ENCODE measurements at places on chromosomes 11 and 22. TPM values are rescaled to one million over a fixed set of nuclear protein-coding genes. Genes with fewer than 3 reads are reported as not detected.

ASCL2 gene
- total RNA-seq = not detected

CLDN5 gene
- total RNA-seq = not detected

SCN4B gene
- total RNA-seq = 0.04 TPM

ZFP91 gene
- 48.5 TPM for total RNA-seq

CD44 gene
- 0.02 TPM for total RNA-seq

CCDC116 gene
- 0.33 TPM for total RNA-seq

OR4D5 gene
- not detected for total RNA-seq

C22orf31 gene
- not detected for total RNA-seq

BACE1-AS gene
- 2.0 TPM for total RNA-seq

GRCh38 chr11:7605186-7605943 is 67.9 kb downstream of the CYB5R2 start:
- DNase-seq = peak; percentile 74
- peaks cover 12% of the 10 kb centered on the region for H3K36me3 ChIP-seq
- H3K27ac ChIP-seq = peak overlapping the region; percentile 38
- H3K4me1 ChIP-seq = peaks cover 65% of the 10 kb centered on the region

GRCh38 chr11:1566381-1567051 is 5.6 kb downstream of the DUSP8 start:
- DNase-seq = no peak
- H3K27ac ChIP-seq = no peak overlapping the region
- H3K36me3 ChIP-seq = no peaks in the 10 kb centered on the region
- H3K27me3 ChIP-seq = no peaks in the 10 kb centered on the region
- H3K4me1 ChIP-seq = peaks cover 32% of the 10 kb centered on the region

DNA sequence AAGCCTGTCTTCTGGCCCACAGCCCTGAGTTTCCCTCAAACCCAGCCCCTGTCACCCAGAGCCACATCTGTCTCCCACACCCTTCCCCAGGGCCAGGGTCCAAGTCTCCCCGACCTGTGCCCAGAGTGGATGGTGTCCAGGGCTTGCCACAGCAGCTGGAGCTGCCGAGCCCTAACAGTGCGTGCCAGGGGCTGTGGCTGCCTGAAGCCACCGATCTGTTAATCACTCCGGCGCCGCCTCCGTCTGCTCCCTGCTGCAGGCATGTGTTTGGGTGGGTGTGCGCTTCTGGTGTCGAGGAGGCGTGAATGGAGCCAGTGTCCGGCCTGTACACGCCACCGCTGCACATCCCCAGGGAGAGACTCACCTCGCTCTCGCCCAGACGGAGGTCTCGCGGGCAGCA is 26.1 kb downstream of the SHISAL1 start:
- no peak for DNase-seq
- H3K4me1 ChIP-seq = 0 out of 2 replicates have a peak, but pooled peaks cover 8% of the 10 kb centered on the region
- no peak overlapping the region for H3K4me3 ChIP-seq
- no peak overlapping the region for H3K27ac ChIP-seq
- H3K36me3 ChIP-seq = no peaks in the 10 kb centered on the region

DNA sequence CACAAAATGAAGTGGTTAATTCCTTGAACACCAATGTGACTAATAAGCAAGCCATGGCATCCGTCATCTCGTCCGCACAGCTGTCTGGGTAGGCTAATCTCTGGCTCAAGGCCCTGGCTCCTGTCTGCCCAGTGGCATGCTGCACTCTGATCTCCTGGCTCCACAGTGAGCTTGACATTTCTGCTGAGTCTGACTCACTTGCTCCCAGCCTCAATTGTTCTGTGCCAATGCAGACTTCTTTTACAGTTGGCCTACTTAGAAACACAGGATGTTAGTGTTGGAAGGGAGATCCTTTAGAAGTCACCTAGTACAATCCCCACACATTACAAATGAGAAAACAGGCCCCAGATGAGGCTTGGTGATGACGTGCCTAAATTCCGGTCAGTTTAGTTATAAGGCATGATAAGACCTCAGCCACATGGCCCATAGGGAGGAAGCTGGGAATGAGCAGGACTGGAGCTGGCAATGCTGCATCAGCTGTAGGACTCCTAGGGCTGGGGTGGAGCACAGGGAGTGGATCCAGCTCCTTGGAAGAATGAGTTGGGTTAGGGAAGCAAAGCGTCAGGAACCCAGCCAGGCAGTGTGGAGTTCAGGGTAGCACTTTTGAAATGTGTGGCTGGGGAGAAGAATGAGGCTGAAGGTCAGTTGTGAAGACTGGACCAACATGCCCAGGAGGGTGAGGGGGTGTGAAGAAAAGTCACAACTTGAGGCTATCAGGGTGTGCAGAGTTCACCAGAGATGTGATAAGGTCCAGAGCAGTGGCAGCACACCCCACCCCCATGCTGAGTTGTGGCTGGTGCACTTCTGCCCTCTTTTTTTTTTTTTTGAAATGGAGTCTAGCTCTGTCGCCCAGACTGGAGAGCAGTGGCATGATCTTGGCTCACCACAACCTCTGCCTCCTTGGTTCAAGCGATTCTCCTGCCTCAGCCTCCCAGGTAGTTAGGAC is 70.2 kb upstream of the EED start:
- no peaks in the 10 kb centered on the region for H3K27me3 ChIP-seq
- H3K27ac ChIP-seq = no peak overlapping the region
- peaks cover 40% of the 10 kb centered on the region for H3K4me1 ChIP-seq
- H3K4me3 ChIP-seq = no peak overlapping the region
- H3K36me3 ChIP-seq = no peaks in the 10 kb centered on the region
- DNase-seq = peak; percentile 61

DNA sequence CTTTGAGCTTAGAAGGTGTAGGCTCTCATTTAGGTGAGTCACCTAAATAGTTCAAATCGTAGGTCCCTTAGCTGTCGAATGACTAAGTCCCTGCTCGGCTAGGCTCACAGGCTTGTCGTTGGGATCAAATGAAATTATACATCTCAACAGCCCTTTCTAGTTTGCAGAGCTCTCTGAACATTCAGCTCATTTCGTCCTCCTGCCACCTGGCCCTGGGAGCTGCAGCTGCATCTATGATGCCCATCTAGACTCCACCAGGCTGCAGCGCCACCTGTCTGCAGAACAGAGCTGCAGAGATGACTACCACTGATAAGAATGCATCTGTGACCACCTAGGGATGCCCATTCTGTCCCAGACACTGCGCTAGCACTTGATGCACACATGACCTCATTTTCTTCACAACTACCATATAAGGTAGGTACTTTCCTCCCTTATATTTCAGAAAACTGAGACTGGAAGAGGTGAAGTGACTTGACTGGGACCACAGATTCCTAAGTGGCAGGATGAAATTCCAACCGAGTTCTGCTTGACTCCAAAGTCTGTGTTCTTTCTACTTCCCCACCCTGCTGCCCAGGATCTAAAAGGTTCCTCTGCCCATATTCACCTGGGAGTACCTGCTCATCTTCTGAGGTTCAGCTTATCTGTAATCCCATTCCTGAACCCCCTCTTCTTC is 141.1 kb upstream of the NARS2 start:
- DNase-seq = peak; percentile 57
- no peak overlapping the region for H3K27ac ChIP-seq
- no peak overlapping the region for H3K4me3 ChIP-seq
- no peaks in the 10 kb centered on the region for H3K4me1 ChIP-seq
- no peaks in the 10 kb centered on the region for H3K27me3 ChIP-seq

GRCh38 chr11:70399681-70400112 is 1.4 kb downstream of the CTTN start:
- DNase-seq = peak; percentile 78
- H3K4me3 ChIP-seq = peak overlapping the region; percentile 90
- H3K27me3 ChIP-seq = no peaks in the 10 kb centered on the region
- peaks cover 49% of the 10 kb centered on the region for H3K4me1 ChIP-seq

GRCh38 chr11:18618342-18619025 is 15.7 kb downstream of the SPTY2D1 start:
- peaks cover 5% of the 10 kb centered on the region for H3K4me1 ChIP-seq
- H3K27ac ChIP-seq = no peak overlapping the region
- DNase-seq = no peak
- H3K4me3 ChIP-seq = no peak overlapping the region
- H3K27me3 ChIP-seq = no peaks in the 10 kb centered on the region
- H3K36me3 ChIP-seq = peaks cover 33% of the 10 kb centered on the region

DNA sequence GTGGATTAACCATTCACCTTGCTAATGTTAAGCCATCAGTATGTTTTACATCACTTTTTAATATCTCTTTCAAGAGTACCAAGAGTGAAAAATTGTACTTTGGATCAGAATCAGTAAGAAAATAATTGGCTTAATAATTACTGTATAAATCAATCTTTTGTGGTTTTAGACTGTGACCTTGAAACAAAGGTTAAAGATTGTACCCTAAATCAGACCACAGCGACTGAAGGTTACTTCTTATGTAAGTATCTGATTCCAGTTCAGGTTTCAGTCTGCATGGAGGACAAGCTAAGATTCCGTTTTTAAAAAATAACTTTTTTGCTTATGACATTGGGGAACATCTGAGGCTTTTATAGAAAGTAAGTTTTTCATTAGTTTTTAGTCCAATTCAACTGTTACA is 18.9 kb downstream of the CAT start:
- no peaks in the 10 kb centered on the region for H3K27me3 ChIP-seq

GRCh38 chr22:39182478-39183030 is 30.1 kb upstream of the CBX7 start:
- no peak overlapping the region for H3K4me3 ChIP-seq
- H3K4me1 ChIP-seq = peaks cover 56% of the 10 kb centered on the region
- no peak for DNase-seq
- peaks cover 18% of the 10 kb centered on the region for H3K27me3 ChIP-seq

- peaks cover 16% of the 10 kb centered on the region for H3K36me3 ChIP-seq
- H3K27ac ChIP-seq = peak overlapping the region; percentile 55
- no peak overlapping the region for H3K4me3 ChIP-seq
- H3K4me1 ChIP-seq = peaks cover 31% of the 10 kb centered on the region
- peak; percentile 87 for DNase-seq
These were observed 15.6 kb downstream of the PISD start for GRCh38 chr22:31646186-31647019.

GRCh38 chr11:61834278-61835048 is 6.4 kb downstream of the FADS2 start:
- H3K27ac ChIP-seq = no peak overlapping the region
- peaks cover 25% of the 10 kb centered on the region for H3K4me1 ChIP-seq
- no peaks in the 10 kb centered on the region for H3K27me3 ChIP-seq
- no peaks in the 10 kb centered on the region for H3K36me3 ChIP-seq
- H3K4me3 ChIP-seq = no peak overlapping the region
- DNase-seq = no peak

DNA sequence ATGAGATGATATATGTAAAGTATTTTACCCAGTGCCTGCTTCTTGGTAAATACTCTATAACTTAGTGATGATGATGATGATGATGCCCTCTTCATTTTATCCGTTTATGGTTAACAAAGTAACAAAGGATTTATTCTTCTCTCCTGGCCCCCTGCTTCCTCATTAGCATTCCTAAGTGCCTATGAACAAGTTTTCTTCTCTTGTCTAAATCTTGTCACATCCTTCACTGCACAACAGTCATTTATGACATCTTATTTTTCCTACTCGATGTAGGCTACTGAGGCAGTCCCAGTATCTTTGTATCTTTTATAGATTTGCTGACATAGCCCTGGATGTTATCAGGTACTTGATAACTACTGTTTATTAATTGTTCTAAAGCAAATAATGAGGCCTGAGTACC is 754.4 kb upstream of the ARHGAP42 start:
- DNase-seq = no peak
- no peaks in the 10 kb centered on the region for H3K36me3 ChIP-seq
- H3K27me3 ChIP-seq = no peaks in the 10 kb centered on the region
- no peak overlapping the region for H3K27ac ChIP-seq
- no peak overlapping the region for H3K4me3 ChIP-seq
- H3K4me1 ChIP-seq = no peaks in the 10 kb centered on the region

GRCh38 chr22:25941365-25941960 is 199.5 kb downstream of the MYO18B start:
- no peaks in the 10 kb centered on the region for H3K36me3 ChIP-seq
- no peaks in the 10 kb centered on the region for H3K4me1 ChIP-seq
- no peak for DNase-seq
- H3K27me3 ChIP-seq = peaks cover 1% of the 10 kb centered on the region
- no peak overlapping the region for H3K27ac ChIP-seq

GRCh38 chr11:47659276-47659675 is 16.9 kb upstream of the MTCH2 start:
- H3K27ac ChIP-seq = no peak overlapping the region
- no peak for DNase-seq
- peaks cover 10% of the 10 kb centered on the region for H3K4me1 ChIP-seq
- H3K36me3 ChIP-seq = no peaks in the 10 kb centered on the region
- H3K27me3 ChIP-seq = no peaks in the 10 kb centered on the region

GRCh38 chr11:132549001-132549400 is 983.3 kb downstream of the OPCML start:
- H3K4me3 ChIP-seq = no peak overlapping the region
- no peaks in the 10 kb centered on the region for H3K27me3 ChIP-seq
- H3K27ac ChIP-seq = no peak overlapping the region
- no peak for DNase-seq
- no peaks in the 10 kb centered on the region for H3K36me3 ChIP-seq

- H3K27ac ChIP-seq = no peak overlapping the region
- no peaks in the 10 kb centered on the region for H3K36me3 ChIP-seq
- H3K4me1 ChIP-seq = peaks cover 25% of the 10 kb centered on the region
- DNase-seq = no peak
- H3K4me3 ChIP-seq = no peak overlapping the region
- H3K27me3 ChIP-seq = no peaks in the 10 kb centered on the region
These were observed 4.7 kb downstream of the EHF start for GRCh38 chr11:34625576-34625975.

DNA sequence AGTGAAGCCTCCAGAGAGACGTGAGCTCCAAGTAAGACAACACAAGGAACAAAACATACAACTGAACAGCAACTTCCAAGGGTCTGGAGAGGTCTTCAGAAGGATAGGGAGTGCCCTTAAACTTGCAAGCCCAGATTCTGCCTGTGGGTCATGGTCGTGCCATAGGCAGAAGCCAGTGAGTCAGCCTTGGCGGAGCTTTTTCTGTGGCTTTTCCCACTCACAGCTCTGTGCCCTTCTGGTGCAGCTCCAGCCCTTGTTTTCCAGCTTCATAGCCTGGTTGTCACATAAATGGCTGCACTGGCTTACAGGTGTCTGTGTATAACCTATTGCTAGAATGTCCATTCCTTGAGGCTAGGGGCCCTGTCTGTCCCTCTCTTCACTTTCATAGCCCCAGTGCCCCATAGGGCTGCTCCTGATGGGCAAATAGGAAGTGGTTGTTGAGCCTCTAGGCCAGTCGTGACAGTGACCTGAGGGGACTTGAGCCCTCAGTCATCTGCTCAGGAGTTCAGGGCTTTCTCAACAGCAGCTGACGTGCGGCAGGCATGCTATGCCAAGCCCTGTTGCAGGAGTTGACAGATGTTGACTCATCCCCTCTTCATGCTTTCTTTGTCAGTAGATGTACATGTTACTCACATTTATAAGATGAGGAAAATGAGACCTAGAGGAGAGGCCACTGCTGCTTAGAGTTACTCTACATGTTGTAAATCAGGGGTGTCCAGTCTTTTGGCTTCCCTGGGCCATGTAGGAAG is 7.4 kb downstream of the MED15 start:
- H3K27ac ChIP-seq = no peak overlapping the region
- H3K4me3 ChIP-seq = no peak overlapping the region
- peaks cover 55% of the 10 kb centered on the region for H3K36me3 ChIP-seq
- H3K27me3 ChIP-seq = no peaks in the 10 kb centered on the region
- no peak for DNase-seq
- peaks cover 26% of the 10 kb centered on the region for H3K4me1 ChIP-seq
